ENCODE measurements at places on chromosomes 12 and 14. TPM values are rescaled to one million over a fixed set of nuclear protein-coding genes. Genes with fewer than 3 reads are reported as not detected.

The REP15 gene
- not detected for total RNA-seq

The POTEG gene
- not detected for total RNA-seq

- no peak for DNase-seq
Observed at GRCh38 chr14:36662258-36662542, 540 bp downstream of the PAX9 start.

The SLC41A2 gene
- 11.1 TPM for total RNA-seq

DNA sequence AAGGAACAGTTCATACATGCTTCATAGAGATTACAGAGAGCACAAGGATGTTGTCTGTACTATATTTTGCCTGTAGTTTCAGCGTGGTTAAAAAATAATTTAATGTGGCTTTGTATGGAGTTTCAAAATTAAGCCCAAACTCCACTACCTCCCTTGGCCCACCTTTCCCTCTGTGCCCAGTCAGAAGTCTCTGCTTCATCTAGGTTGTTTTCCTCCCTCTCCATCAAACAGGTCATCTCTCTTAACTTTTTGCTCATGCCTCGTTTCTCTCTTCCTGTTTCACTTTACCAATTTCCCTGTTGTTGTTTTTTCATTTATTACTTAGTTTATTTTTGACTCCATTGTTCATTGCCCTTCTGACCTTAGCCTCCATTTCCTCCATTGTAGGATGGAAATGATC lies 94.9 kb upstream of the NEDD1 start:
- no peak for DNase-seq

The SLC7A7 gene
- total RNA-seq = 0.50 TPM

The KIF26A gene
- total RNA-seq = 0.21 TPM

- no peak for DNase-seq
Observed at GRCh38 chr14:101972126-101972866, 7.9 kb downstream of the DYNC1H1 start.

- DNase-seq = no peak
Observed at GRCh38 chr14:90500665-90501370, 104.0 kb downstream of the CALM1 start.

The C1S gene
- 2.8 TPM for total RNA-seq

The FLVCR2 gene
- 2.2 TPM for total RNA-seq

DNA sequence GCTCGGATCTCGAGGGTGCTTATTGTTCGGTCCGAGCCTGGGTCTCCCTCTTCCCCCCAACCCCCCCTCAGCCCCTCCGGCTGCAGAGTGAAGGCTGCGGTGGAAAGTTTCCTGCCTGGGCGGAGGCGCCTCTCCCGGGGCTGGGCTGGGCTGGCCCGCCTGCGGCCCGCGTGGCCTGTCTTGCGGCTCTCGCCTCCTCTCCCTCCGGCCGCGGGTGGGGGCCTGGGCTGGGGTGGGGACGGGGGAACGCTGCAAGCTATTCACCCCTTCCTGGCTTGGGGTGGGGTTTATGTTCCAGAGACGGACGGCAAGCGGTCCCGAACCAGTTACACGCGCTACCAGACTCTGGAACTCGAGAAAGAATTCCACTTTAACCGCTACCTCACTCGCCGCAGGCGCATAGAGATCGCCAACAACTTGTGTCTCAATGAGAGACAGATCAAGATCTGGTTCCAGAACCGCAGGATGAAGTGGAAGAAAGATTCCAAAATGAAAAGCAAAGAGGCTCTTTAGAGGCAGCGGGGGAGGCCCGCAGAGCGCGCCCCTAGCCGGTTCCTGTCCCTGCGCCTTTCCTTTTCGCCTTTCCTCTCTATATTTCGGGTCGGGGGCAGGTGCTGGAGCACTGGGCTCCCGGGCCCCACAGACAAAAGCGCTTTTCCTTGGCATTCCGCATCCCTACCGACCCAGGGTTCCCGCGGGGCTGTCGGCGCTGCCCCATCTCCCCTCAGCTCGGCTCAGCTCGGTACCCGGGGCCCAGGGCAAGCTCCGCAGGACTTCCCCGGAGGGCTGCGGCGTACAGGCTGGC lies 1.3 kb downstream of the HOXC5 start:
- no peak for DNase-seq
